ENCODE measurements at places on chromosomes 5 and 9.

DNA sequence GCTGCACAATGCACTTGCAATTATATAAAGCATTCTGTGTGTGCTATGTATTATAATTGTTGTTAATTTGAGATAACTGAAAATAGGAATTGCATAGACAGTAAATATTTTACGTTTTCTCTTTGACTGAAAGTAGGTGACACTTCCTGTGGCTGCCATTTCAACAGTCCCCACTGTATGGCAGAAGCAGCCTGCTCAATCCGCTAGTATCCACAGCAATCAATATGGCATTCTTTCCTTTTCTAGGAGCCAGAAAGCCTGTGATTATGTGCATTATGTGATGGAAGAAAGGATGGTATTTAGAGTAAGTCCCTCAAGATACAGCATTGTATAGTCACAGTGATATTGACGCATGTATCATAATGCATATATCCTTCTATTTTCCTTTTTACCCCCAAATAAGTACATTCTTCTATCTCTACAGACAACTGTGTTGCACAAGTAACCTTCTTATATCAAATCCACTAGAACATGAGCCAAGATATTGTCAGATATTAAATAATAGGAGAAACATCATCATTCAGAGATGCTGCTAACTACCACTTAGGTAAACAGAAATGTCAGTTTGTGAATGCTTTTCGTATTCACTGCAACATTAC is 59.7 kb downstream of the CARTPT start:
- DNase-seq: peak; percentile 45

DNA sequence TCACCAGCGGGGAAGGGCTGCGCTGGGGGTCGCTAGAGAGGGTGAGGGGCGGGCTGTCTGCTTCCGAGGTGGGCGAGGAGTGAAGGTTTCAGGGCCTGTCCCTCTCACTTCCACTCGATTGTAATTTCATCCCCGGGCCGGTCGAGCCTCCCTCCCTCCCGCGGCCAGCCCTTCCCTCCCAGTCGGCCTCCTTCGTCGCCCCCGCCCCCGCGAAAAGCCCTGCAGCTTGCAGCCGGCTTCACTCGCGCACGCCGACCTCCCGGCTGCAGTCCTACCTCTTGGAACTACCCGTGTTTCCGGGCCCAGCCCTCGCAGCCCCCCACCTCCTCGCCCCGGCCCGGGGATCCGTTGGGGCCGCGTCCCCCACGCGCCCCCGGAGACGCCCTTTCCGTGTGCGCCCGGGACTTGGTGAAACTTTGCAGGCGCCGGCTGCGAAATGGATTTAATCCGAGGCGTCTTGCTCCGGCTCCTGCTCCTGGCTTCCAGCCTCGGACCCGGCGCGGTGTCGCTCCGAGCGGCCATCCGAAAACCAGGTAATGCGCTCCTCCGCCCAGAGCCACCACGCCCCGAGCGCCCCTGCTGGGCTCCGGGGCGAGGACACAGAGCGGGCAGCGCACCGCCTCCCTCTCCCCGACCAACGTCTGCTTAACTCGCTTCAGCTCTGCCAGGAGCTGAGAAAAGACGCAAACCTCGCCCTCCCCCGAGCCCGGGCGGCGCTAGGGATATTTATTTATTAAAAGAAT is at the start of gene EGFLAM:
Gene EGFLAM (plus strand): TSS at position 241 of the 743 bp plus-strand sequence. CDS start 196 bp downstream, at position 437.
- peak; percentile 12 for DNase-seq

DNA sequence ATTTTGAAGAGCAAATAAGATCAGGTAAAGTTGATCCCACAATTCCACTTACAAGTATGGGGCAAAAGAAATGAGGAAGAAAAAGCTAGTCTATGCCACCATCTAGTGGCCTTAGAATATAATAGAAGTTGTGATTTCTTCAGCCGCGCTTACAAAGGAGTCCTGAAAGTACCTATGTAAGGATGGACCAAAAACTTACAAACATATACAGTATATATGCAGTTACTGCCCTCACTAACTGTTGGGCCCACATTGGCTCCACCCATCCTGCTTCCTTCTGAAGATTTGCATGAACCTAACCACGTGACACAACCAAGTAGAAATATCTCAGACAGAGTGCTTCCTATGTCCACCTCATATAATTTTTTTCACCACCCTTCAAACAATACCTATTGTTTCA is 11.7 kb upstream of the OR13D1 start:
- DNase-seq: peak; percentile 43

GRCh38 chr5:13478831-13479465 is 465.5 kb downstream of the DNAH5 start:
- peak; percentile 49 for DNase-seq

GRCh38 chr5:156137071-156137869 is 189.7 kb upstream of the SGCD start:
- DNase-seq: no peak

All from EL (cell line).